ENCODE measurements at places on chromosomes 4 and X.

GRCh38 chr4:145743641-145744040 lies 63.7 kb downstream of the C4orf51 start:
- H3K27ac ChIP-seq: no peak overlapping the region
- no peaks in the 10 kb centered on the region for H3K4me1 ChIP-seq

DNA sequence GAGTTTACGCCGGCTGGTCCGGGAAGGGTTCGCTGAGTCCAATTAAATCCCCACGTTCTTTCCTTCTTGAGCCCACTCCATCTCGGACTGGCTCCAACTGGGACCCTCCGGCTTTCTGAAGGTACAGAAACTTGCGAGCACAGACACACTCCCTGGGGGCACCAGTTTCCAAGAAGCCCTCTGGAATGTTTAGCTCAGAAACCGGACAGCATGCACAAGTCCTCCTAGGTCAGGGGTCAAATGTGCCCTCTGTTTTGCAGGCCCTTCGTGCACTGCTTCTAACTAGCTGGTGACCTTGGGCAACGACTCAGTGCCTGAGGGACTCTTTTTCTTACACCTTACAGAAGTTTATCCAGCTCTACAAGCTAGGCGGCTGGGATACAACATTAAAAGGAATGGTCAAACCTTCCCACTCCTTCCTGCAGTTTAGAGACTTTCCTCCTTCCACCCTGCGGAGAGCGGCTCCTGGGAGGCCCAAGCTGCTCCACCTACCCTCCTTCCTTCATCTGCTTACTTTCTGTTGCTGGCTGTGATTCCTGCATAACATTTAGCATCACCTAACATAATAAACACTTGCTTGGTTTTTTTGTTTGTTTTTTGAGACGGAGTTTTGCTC lies 275.5 kb downstream of the BCOR start:
- H3K27ac ChIP-seq: no peak overlapping the region
- H3K36me3 ChIP-seq: peaks cover 2% of the 10 kb centered on the region
- H3K4me3 ChIP-seq: no peak overlapping the region
- no peak for DNase-seq
- H3K4me1 ChIP-seq: peaks cover 12% of the 10 kb centered on the region

GRCh38 chr4:71004281-71004851 lies 10.9 kb downstream of the DCK start:
- peak overlapping the region; percentile 65 for H3K27ac ChIP-seq
- peaks cover 83% of the 10 kb centered on the region for H3K4me1 ChIP-seq
- H3K4me3 ChIP-seq: peak overlapping the region; percentile 63
- peak; percentile 72 for DNase-seq
- peaks cover 57% of the 10 kb centered on the region for H3K36me3 ChIP-seq

- no peaks in the 10 kb centered on the region for H3K36me3 ChIP-seq
- DNase-seq: no peak
Observed at GRCh38 chrX:10484683-10485247, 135.6 kb downstream of the MID1 start.

DNA sequence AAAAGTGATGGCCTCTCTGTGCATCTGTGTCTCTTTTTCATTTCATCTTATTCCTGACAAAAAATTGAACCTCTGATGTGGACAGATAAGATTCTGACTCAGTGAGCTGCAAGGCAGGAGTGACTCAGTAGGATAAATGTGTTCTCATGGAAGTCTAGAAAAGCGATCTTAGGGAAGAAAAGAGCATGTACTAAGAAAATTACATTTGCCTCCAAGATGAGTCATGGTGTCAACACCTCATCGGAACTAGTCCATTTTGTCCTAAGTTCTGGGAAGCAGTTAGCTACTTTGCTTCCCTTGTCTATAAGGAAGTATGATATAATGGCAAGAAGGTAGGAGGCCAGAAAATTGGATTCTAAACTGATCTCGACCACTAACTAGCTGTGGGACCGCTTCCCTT lies 83.5 kb upstream of the AFF2 start:
- peaks cover 3% of the 10 kb centered on the region for H3K27me3 ChIP-seq
- H3K36me3 ChIP-seq: no peaks in the 10 kb centered on the region
- H3K4me3 ChIP-seq: no peak overlapping the region

GRCh38 chrX:2536141-2536540 lies 35.4 kb upstream of the DHRSX start:
- H3K4me3 ChIP-seq: no peak overlapping the region
- peaks cover 5% of the 10 kb centered on the region for H3K27me3 ChIP-seq
- no peaks in the 10 kb centered on the region for H3K36me3 ChIP-seq
- no peak for DNase-seq
- H3K27ac ChIP-seq: no peak overlapping the region

GRCh38 chr4:168830777-168831512 lies 179.1 kb downstream of the CBR4 start:
- no peak overlapping the region for H3K27ac ChIP-seq
- H3K4me1 ChIP-seq: peaks cover 8% of the 10 kb centered on the region
- peaks cover 74% of the 10 kb centered on the region for H3K27me3 ChIP-seq
- no peak for DNase-seq
- H3K4me3 ChIP-seq: peak overlapping the region; percentile 57

DNA sequence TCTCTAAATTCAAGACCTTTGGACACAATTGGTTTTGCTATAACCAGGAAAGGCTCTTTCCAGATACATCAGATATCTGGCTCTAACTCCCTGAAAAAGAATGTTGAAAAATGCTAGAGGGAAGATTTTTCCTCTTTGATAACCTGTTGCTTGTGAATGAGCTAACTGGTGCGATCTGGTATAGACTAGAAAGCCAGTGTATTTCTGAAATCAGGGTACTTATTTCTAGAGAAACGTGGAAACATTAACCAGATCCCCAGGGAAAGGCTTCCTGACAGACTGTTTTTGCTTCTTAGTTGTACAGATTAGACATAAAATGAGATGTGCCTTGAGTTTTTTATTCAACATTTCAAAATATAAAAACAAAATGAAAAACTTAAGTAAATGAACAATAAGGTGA lies 107.7 kb downstream of the NPNT start:
- no peaks in the 10 kb centered on the region for H3K27me3 ChIP-seq
- no peaks in the 10 kb centered on the region for H3K4me1 ChIP-seq
- H3K4me3 ChIP-seq: no peak overlapping the region
- H3K27ac ChIP-seq: no peak overlapping the region
- no peak for DNase-seq
- no peaks in the 10 kb centered on the region for H3K36me3 ChIP-seq

DNA sequence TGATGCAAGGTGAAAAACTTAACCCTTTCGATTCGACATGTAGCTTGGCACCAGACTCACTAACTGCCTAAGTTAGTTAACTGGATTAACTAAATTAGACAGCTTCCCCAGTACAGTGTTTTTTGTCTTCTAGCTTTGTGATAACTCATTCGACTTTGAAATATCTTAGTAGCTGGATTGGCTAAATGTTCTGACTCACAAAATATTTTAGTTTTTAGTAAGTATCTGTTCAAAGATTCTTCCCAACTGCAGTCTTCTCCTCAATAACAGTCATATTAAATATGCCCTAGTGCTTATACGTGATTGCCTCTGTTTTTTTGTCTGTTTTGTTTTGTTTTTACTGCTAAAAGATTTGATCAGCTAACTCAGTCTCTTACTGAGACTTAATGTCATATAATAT lies 102.9 kb downstream of the KCNIP4 start:
- H3K4me3 ChIP-seq: no peak overlapping the region
- no peak overlapping the region for H3K27ac ChIP-seq
- DNase-seq: no peak
- H3K4me1 ChIP-seq: no peaks in the 10 kb centered on the region
- H3K27me3 ChIP-seq: no peaks in the 10 kb centered on the region

DNA sequence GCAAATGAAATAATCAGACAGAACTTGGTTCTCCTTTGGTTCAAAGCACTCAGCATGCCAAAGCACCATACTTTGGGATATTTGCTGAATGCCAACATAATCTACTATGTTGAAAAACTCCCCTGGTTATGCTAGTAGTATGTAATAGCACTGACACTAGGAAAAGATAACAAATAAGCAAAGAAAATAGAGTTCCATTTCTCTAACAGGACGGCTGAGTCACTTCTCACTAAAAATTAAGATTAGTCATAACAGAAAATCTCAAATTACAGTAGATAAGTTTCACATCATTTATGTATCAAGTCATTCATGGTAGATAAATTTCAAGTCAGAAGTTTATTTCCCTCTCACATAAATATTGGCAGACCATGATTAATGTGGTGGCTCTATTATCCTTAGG lies 17.9 kb downstream of the PDHA2 start:
- H3K4me1 ChIP-seq: no peaks in the 10 kb centered on the region
- no peak for DNase-seq
- H3K27ac ChIP-seq: no peak overlapping the region
- no peak overlapping the region for H3K4me3 ChIP-seq

Data from activated CD8-positive, alpha-beta memory T cell treated with anti-CD3 and anti-CD28 coated beads, Interleukin-2, amount 10 ng/mL, durations not matched to agents 7 days and 5 days (primary cell).